ENCODE measurements at places on chromosomes 6 and 20.
A peak's percentile ranks its signal among the peaks of the same experiment; 100 is the strongest.

DNA sequence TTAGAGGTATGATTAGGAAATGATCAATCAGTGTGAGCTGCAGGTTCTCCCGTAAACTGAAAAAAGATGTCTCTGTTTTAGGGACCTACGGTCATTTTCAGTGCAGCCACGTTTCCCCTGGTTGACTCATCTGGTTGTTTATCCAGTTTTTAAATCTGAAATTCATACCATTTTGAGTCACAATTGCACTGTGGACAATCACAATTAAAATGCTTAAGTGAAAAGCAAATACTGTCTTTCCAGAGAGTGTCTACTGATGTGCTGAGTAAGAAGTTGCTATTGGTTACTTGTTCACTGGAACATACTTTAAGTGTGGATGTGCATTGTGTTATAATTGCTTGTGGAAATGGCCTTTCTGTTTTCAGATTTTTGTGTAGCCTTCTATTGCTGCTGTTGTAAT lies 305.1 kb upstream of the SASH1 start:
- H3K4me1 ChIP-seq, result peaks cover 9% of the 10 kb centered on the region
- no peaks in the 10 kb centered on the region for H3K27me3 ChIP-seq
- DNase-seq, result peak; percentile 50
- H3K27ac ChIP-seq, result no peak overlapping the region
- H3K36me3 ChIP-seq, result no peaks in the 10 kb centered on the region
- H3K4me3 ChIP-seq, result no peak overlapping the region

- DNase-seq, result no peak
- no peaks in the 10 kb centered on the region for H3K27me3 ChIP-seq
- H3K4me3 ChIP-seq, result no peak overlapping the region
- H3K4me1 ChIP-seq, result no peaks in the 10 kb centered on the region
These were observed 156.7 kb upstream of the LRFN2 start for GRCh38 chr6:40743690-40744446.

- H3K4me3 ChIP-seq, result no peak overlapping the region
- no peak for DNase-seq
- no peaks in the 10 kb centered on the region for H3K36me3 ChIP-seq
These were observed 107.6 kb upstream of the KHDRBS2 start for GRCh38 chr6:62393608-62394007.

GRCh38 chr20:13220194-13220903 lies 725 bp upstream of the ISM1 start:
- no peak overlapping the region for H3K27ac ChIP-seq
- no peaks in the 10 kb centered on the region for H3K36me3 ChIP-seq
- no peak for DNase-seq
- peaks cover 64% of the 10 kb centered on the region for H3K27me3 ChIP-seq
- H3K4me1 ChIP-seq, result peaks cover 15% of the 10 kb centered on the region
- H3K4me3 ChIP-seq, result peak overlapping the region; percentile 35

DNA sequence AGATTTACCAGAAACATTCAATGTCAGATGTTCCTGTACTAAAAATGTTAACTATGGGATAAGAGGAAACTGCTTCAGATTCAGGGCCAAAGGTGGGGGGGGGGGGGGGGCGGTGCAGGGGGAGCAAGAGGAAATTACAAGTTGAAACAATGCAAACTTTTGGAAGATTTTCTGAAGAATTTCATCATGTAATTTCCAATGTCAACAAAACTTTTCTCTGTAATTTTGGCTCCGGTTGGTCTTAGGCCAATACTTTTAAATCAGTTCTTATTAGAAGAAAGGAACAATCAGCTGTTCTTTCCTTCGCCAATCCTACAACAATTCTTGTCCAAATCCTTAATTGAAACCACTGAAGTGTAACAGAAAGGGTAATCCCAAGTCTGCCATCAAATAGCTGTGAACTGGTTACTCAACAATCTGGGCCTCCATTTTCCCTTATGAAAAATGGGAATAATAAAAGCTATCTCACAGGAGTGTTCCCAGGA lies 13.1 kb downstream of the UQCC1 start:
- H3K4me3 ChIP-seq, result no peak overlapping the region
- H3K36me3 ChIP-seq, result peaks cover 10% of the 10 kb centered on the region
- H3K27ac ChIP-seq, result no peak overlapping the region
- no peaks in the 10 kb centered on the region for H3K4me1 ChIP-seq
- H3K27me3 ChIP-seq, result no peaks in the 10 kb centered on the region

GRCh38 chr6:127376685-127377084 lies 33.3 kb upstream of the ECHDC1 start:
- no peaks in the 10 kb centered on the region for H3K4me1 ChIP-seq
- H3K27me3 ChIP-seq, result no peaks in the 10 kb centered on the region
- H3K4me3 ChIP-seq, result no peak overlapping the region
- H3K36me3 ChIP-seq, result no peaks in the 10 kb centered on the region
- DNase-seq, result no peak

DNA sequence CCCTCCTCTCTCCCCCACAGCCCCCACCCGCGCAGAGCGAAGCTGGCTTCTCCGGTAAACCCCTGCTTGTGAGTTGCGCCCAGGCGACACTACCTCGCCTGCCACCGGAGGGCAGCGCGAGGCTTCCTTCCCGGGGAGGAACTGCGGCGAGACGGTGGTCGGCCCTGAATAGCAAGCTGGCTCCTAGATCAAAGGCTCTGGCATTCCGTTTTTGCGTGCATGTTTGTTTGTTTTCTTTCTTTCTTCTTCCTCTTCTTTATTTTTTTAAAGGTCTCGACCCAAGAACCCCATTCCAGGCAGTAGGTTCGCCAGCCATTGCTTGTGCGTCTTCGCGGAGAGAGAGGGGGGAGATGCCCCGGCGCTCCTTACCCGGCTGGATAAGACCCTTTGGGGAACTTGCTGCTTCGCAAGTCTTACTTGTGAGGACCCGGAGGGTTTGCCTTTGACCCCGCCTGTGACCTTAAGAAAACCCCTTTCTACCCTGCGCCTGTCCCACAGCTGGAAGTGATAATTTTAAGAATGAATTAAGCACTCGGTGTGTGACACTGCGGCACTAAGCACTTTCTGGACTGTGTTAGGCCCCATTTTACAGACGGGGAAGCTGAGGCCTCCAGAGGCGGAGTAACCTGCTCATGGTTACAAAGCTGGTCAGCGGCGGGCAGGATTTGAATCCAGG lies 92.7 kb upstream of the SIRPA start:
- DNase-seq, result peak; percentile 74
- H3K27me3 ChIP-seq, result peaks cover 6% of the 10 kb centered on the region
- peaks cover 15% of the 10 kb centered on the region for H3K4me1 ChIP-seq
- H3K27ac ChIP-seq, result no peak overlapping the region
